Mesothelial cell of epicardium (in vitro differentiated cells): ENCODE measurements at places on chromosomes 11 and 22. TPM values are rescaled to one million over a fixed set of nuclear protein-coding genes. Genes with fewer than 3 reads are reported as not detected.

Gene GLB1L2
- 8.9 to 9.9 TPM (median 9.5 TPM) in 3 replicates for total RNA-seq

GRCh38 chr11:5605849-5606248 lies 9.4 kb downstream of the TRIM6 start:
- DNase-seq = no peak

DNA sequence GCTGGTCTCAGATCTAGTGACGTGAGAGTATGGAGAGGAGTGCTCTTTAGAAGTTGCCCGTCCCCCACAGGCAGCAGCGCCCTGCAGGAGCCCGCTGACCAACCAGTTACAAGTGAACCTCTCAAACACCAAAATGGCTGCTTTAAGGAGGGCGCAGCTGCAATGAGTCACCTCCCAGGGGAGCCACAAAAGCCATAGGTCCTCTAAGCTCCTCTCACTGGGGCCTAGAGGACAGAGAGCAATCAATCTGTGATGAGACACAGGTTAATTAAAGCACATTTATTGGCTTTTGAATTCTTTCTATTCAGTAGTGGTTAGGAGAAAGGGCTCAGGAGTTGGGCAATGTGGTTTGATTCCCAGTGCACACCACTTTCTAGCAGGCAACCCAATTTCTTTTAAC lies 15.5 kb upstream of the RAPSN start:
- no peak for DNase-seq

Gene P2RX6
- 0.72 to 1.1 TPM (median 0.88 TPM) in 3 replicates for total RNA-seq

- DNase-seq = no peak
Measured at GRCh38 chr11:94196363-94196762, 67.7 kb downstream of the PANX1 start.

GRCh38 chr22:46357711-46358520 lies 22.4 kb downstream of the TRMU start:
- no peak for DNase-seq

DNA sequence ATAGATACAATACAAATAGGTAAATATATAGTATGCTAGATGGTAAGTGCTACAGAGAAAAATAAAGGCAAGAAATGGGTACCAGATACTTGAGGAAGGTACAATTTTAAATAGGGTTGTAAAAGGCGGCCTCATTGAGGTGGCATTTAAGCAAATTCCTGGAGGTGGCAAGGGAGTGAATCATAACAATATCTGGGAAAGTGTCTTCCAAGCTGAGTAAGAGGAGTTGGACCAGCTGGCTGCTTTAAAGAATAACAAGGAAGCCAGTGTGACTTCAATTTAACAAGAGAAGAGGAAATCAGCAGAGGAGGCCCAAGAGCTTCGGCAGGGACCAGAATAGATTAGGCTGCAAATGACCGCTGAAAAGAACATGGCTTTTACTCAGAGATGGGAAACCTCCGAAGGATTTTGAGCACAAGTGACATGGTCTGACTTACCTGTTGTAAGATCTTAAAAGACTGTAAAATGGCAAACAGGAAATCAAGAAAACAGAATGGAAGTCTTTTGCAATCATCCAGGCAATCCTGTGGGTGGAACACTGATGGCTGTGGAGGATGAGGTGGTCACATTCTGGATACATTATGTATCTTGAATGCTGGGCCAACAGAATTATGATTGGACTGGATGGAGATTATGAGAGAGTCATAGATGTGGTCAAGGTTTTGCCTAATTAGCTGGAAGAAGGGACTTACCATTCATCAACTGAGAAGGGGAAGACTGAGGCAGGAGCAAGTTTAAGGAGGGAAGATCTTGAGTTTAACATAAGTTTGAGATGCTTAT lies 77.2 kb downstream of the RDX start:
- DNase-seq = no peak

DNA sequence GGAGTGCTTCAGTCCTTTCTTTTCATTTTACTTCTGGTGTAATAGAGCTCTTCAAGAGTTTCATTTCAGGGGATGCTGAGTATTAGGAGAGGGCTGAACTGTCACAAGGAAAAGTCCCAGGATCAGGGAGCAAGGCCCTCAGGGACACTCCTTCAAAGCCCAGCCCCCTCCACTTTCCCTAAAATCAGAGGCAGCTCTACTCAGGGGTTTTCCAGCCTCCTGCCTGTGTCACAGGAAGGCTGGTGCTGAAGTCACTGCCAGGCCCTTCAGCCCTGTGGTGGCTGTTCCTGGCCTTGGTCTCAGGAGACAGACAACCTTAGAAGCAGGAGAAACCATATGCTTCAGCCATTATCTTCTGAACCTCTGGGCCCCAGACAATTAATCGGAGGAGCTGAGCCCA lies 36.4 kb upstream of the KIRREL3 start:
- DNase-seq = no peak

DNA sequence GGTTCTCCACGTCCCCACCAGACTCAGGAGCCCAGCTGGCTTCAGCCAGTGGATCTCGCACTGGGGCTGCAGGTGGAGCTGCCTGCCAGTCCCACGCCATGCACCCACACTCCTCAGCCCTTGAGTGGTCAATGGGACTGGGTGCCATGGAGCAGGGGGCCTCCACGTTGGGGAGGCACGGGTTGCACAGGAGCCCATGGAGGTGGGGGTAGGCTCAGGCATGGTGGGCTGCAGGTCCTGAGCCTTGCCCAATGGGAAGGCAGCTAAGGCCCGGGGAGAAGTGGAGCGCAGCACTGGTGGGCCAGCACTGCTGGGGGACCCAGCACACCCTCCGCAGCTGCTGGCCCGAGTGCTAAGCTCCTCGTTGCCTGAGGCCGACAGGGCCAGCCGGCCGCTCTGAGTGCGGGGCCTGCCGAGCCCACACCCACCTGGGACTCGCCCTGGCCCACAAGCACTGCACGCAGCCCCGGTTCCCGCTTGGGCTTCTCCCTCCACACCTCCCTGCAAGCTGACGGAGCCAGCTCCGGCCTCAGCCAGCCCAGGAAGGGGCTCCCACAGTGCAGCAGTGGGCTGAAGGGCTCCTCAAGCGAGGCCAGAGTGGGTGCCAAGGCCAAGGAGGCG lies 258.5 kb upstream of the PDGFD start:
- DNase-seq = no peak

Gene UPB1
- 1.3 to 1.5 TPM (median 1.3 TPM) in 3 replicates for total RNA-seq
